ENCODE measurements at places on chromosomes 1 and 21. TPM values are rescaled to one million over a fixed set of nuclear protein-coding genes. Genes with fewer than 3 reads are reported as not detected.

Gene PADI6
- total RNA-seq: not detected

Gene FAM163A
- not detected for total RNA-seq

Gene CHI3L2
- total RNA-seq: 23.9 TPM

Gene HFM1
- not detected for total RNA-seq

Gene TFAP2E
- total RNA-seq: 0.42 TPM

Gene LDLRAD2
- total RNA-seq: not detected

Gene RPTN
- total RNA-seq: not detected

Gene RNU1-2
- 2,251 TPM for total RNA-seq

Gene C4BPA
- not detected for total RNA-seq

Gene MATN1
- total RNA-seq: 0.17 TPM

Gene AIM2
- 11.6 TPM for total RNA-seq

Gene C1orf53
- 0.39 TPM for total RNA-seq

Gene TMCO2
- not detected for total RNA-seq

Gene NTNG1
- total RNA-seq: not detected

Gene HSF2BP
- 0.71 TPM for total RNA-seq

Gene SYT14
- not detected for total RNA-seq

Gene GJA9
- not detected for total RNA-seq

Gene FCRL2
- not detected for total RNA-seq

Gene CFAP57
- total RNA-seq: 0.07 TPM

Gene FAAH
- 4.1 TPM for total RNA-seq

Gene SHISAL2A
- total RNA-seq: 10.3 TPM

Gene TESK2
- 2.8 TPM for total RNA-seq

Gene S100A12
- total RNA-seq: not detected

Gene IL20
- not detected for total RNA-seq

Gene OR2L3
- total RNA-seq: not detected

Gene SPRR4
- not detected for total RNA-seq

Gene PTAFR
- 0.49 TPM for total RNA-seq

Gene AGT
- total RNA-seq: not detected

Gene GNG4
- 3.7 TPM for total RNA-seq

Gene ATP6V1G3
- not detected for total RNA-seq

Gene OR6K3
- not detected for total RNA-seq
